ENCODE measurements at places on chromosomes 6 and 20.
A peak's percentile ranks its signal among the peaks of the same experiment; 100 is the strongest.

DNA sequence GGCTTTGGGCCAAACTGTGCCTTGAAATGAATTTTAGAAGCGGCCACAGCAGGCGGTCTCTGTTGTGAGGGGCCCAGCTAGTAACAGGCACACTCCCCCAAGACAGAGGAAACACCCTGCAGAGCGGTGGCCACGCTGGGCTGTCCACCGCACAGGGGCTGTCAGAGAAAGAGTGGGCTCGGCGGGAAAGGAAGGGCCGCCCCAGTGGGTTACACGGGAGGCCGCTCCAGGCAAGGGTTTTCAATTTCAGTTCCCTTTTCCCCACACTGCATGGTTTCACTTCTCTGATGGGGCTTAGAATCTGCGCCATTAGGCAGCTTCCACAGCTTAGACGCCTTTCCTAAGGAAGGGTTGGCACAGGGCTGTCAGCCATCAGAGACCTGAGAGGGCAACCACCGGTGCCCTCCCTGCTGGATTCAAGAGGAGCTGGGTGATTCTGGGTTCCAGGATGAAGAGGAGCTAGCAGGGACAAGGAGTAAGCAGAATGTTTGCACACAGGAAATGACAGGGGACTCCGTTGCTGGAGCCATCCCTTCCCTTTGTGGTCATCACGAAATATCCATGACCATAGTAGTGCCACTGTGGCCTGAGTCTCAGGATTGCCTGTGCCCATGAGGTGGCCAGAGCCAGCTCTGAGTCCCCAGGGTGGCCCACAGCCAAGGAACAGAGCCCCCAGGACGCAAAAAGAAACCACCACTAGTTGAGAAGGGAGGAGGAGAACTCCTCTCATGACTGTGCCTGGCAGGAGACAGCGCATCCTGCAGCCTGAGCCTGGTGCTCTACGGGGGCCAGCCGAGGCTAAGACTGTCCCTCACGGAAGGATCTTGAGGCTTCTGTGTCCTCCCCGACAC lies 282.7 kb downstream of the NRN1 start:
- DNase-seq: no peak

- DNase-seq: no peak
Measured at GRCh38 chr6:10276106-10276505, 138.8 kb downstream of the TFAP2A start.

DNA sequence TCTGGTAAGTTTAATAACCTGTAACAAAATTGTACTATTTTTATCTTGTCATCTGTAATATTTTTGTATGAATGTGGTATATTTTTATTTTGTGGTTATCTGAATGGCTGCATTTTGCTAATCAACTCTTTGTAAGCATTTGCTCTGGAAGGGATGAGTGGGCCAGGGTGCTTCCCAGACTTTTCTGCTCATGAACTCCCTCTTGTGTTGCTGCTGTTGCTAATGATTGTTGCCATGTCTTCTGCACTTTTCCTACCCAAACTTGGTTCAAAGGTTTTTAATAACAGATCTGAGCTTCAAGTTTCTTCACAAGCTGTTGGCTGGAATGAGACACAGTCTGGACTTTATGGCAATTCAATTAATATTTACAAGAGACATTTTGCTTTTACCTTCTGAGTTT lies 1005.7 kb downstream of the HACE1 start:
- DNase-seq: no peak

DNA sequence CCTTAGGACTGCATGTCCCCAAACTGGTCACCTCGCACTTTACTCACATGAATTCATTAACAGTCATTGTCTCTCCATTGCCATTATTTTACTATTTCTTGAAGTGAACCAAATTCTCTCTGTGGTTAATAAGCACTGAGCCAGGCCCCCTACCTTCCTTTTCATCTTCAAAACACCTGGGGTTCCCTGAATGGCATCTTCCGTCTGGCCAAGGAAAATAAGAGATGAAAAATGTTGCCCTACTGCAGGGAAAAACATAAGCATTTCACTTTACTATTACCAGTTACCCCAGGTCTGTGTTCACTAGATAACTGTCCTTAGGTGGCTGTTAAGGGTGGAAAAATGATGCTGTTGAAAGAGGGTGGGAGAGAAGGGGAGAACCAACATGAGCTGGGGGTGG lies 10.0 kb upstream of the NKX2-2 start:
- DNase-seq: no peak

DNA sequence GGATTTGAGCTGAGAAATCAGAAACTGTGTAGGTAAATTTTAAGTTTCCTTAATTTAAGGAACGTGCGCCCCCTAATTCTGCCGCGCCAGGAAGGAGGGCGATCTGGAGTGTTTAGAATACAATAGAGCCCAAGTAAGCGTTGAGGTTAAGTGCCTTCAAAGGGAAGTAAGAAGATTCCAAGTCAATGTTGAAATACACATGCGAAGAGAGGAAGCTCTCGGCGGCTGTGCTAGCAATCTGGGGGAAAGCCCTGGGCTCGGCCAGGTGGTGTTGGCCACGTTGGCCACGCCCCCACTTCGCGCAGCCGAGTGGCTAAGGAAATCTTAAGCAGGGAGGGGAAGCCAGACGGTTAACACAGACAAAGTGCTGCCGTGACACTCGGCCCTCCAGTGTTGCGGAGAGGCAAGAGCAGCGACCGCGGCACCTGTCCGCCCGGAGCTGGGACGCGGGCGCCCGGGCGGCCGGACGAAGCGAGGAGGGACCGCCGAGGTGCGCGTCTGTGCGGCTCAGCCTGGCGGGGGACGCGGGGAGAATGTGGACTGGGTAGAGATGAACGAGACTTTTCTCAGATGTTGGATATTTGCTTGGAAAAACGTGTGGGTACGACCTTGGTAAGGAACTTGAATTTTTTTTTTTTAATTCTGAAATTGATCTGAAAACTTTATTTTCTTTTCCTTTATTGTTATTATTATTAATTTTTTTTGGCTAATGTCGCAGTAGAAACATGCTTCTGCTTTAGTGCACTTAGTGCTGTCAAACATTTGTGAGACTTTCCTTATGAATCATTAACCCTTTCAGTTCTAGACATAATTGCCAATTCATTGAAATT lies at the start of gene PRDM1:
Gene PRDM1, plus strand, starts transcription at position 353 of the 830 bp plus-strand sequence. Its CDS starts 218 bp downstream, at position 571.
- DNase-seq: peak; percentile 79
